ENCODE measurements at places on chromosomes 12 and 14.

DNA sequence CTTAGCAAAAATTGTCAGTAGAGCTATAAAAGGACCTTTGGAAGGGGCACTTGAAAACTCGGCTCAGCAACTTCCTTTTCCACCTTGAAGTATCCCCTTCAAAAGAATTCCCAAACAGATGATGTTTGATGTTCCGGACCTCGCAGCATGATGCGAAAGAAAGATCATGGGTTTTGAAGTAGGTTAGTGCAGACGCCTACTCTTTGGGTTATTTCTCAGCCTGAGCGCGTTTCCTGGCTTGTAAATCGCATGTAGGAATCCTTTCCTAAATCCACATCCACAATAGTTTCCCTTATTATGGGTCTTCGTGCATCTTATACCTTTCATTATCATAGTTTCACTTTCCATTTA is 584 bp upstream of the NEDD1 start:
- peak; percentile 9 for DNase-seq

DNA sequence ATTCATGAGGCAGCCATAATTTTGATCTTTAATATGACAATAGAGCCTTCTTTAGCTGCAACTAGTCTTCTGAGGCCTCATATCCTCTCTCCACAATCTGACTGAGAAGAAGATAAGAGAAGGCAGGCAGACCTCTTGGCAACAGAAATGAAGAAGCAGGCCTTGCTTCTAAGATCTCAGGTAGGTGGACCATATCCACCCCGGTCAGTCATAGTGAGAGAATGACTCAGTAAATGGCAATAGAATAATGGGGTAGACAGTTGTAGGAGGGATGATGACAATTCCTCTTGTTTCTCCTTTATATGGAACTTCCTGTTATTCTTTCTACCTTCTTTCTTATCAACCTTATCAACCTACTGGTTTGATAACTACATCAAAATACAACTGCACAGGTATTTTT is 246.7 kb upstream of the G2E3 start:
- no peak for DNase-seq

DNA sequence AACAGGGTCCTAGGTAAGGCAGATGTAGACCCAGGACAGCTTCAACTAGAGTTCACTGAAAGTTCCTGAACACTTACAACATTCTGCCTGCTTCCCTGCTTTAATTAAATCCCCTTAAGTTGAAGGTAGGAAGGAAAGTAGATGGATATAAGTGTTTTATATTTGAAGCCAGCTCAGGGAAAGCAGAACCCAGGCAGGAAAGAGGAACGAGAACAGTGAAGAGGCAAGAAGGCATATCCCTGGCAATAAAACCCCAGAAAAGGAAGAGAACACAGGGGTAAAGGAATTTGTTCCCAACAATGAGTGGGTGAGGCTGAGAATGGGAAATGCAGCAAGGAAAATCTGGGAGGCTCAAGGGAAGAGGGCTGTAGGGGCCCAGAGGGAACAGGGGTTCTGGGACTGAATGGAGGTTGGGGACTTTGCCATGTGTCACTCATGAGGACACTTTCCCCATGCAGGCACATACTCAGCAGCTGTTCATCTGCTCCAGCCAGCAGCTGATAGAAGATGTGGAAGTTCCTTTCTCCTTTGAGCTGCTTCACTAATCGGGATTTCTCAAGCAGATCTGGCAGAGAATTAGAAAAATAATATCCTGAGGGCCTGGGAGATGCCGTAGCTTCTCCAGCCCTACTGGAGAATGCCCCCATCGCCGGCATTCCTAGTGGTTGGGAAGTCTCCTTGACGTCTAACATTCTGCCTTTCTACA is 3.7 kb downstream of the MYO1A start:
- no peak for DNase-seq

DNA sequence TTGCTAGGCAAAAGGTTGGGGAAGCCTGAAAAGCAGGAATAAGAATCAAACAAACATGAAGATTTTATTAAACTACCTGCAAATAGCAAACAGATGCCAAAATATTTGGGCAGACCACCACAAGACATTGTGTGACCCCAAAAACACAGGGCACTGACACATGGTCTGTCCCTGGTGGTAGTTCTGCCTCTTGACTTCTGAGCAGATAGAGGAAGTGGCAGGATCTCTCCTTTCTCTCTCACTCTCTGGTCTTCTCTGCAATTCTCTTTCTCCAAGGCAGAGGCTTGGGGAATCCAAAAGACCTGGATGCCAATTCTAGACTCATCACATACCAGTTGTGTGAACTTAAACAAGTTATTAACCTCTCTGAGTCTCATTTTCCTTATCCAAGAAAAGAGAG is 4.3 kb upstream of the PTGDR start:
- no peak for DNase-seq

DNA sequence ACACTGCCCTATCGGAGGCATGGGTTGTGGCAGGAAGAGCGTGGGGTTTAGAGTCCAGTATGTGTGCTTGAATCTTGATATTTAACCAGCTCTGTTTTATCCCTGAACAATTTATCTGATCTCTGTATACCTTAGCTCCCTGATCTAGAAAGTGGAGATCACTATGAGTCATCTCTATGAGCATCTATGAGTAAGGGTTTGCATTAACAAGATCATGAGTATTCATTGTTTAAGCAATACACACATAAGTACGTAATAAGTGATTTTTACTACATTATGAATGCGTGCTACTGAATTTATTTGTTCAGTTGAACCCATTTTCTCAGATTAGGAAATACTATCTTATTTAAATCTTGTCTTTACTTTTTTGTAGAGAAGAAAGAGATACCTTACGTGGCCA is 49.4 kb downstream of the GPATCH2L start:
- DNase-seq = peak; percentile 76

Data from astrocyte of the spinal cord (primary cell).